Uterus (tissue), 4 donors: ENCODE measurements at places on chromosomes 2 and 18. TPM values are rescaled to one million over a fixed set of nuclear protein-coding genes. Genes with fewer than 3 reads are reported as not detected.

GRCh38 chr2:241068136-241068941, 33.7 kb downstream of the MTERF4 start:
- DNase-seq = no peak

PCARE gene
- not detected for total RNA-seq

DNA sequence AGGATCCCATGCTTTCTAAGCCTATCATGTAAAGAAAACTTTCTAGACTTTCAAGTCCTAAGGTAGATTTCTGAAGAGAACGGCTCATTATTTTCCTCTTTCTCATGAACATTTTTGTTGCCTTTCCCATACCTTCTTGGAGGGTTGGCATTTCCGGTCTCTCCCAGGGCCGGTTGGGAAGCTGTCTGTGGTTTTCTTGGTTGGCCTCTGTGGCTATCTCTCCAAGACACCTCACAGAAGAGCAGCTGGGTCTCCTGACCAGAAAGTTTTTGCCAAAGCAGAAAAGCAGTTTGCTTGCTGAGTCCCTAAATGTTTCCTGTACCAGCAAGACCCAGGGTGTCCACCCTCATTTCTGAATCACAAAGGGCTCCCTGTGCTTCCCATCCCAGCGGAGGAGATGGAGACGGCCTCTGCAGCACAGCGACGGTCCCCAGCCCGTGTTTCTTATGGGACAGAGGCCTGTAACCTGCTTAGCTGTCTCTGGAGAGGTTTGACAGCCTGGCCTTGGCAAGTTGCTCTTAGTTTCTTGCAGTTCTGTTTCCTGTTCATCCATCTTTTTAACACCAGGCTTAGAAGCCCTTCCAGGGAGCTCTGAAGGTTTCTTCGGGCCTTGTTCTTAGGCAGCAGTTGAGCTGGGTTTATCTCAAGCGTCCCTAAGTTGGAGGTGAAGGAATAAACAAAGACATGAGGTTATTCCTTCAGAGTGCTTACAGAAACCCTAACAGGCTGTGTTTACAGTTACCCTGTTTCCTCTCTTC, 39.8 kb downstream of the GREB1 start:
- no peak for DNase-seq

DNA sequence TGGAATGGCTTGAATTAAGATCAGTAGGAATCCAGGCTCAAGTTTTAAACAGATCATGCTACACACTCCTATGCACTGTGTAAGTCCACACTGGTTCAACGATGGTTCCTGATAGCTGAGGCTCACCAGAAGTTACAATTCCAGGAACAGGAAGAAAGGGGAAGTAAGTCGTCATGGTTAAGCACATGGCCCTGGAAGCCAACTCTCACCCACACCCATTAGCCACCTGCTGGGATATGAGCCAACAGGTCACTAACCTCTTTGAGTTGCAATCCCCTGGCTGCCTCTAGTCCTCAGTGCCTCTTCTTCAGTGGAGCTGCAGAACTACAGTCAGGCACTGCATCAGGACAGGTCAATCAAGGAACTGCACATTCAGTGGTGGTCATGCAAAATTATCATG, 133.5 kb downstream of the TMEM182 start:
- no peak for DNase-seq

ECEL1 gene
- 10.8 TPM for total RNA-seq

SEMA4C gene
- total RNA-seq = 51.0 TPM

ATP6V1C2 gene
- total RNA-seq = 0.61 TPM

ADAM23 gene
- total RNA-seq = 0.59 TPM

ZNG1B gene
- 20.6 TPM for total RNA-seq

OTOS gene
- total RNA-seq = not detected

CAPN14 gene
- 0.29 TPM for total RNA-seq

- DNase-seq = no peak
Observed at GRCh38 chr18:46237891-46238290, 133.7 kb downstream of the HAUS1 start.

GRCh38 chr2:147501968-147502367, 342.9 kb upstream of the ACVR2A start:
- no peak for DNase-seq

DNA sequence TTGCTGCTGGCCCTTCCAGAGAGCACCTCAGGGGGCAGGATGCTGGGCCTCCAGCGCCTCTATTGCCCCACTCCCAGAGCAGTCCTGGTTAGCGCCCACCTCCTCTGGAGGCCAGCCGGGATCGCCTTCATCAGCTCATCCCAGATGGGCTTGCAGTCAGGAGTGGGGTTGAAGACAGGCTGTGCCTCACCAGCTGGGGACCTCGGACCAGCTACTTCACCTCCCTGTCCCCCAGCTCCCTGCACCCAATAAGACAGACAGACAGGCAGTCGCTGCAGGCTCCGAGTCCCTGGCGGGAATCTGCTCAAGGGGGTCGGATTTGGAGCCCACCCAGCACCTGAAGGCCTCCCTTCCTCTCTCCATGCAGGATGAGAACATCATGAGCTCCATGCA, 18.9 kb upstream of the FAHD2A start:
- no peak for DNase-seq

DNA sequence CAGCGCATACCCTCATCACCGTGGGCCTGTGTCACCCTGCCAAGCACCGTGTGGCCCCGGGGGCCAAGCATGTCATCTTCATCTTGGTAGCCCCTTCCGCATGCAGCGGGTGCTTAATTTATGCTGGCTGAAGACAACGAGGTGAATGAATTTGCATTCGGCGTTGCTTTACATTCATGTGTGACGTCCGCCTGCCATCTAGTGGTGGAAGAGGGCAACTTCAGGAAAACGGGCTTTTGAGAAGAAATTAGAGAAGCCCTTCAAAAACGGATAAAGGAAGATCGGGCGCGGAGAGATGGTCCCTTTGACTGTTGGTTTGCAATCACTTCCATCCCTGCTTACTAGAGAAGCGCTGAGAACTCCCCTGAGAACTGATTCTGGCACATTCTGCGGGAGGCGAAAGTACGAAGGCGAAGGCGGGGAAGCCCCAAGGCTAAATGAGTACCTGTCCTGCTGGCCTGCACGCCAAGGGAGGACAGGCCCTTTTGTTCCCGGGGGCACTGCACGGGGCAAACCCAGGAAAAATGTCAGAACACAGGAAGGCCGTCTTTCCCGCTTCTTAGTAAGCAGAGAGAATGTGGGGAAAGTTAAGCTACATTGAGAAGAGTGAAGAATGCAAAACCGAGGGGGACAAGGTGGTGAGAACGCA, 145.9 kb downstream of the ZNF516 start:
- DNase-seq = peak; percentile 71

DNA sequence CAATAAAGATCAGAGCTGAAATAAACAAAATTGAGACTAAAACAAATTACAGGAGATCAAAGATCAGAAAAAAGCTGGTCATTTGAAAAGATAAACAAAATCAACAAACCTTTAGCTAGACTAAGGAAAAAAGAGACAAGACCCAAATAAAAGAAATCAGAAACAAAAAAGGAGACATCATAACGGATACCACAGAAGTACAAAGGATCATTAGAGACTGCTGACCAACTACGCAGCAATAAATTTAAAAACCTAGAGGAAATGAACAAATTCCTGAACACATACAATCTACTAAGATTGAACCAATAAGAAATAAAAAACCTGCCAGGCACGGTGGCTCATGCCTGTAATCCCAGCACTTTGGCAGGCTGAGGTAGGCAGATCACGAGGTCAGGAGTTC, 33.7 kb downstream of the USP34 start:
- no peak for DNase-seq

- no peak for DNase-seq
Observed at GRCh38 chr2:75587954-75588587, 27.3 kb upstream of the EVA1A start.

GRCh38 chr18:78006774-78007260, 757.2 kb downstream of the GALR1 start:
- no peak for DNase-seq

GRCh38 chr2:174058026-174058425, 92.9 kb upstream of the SP3 start:
- DNase-seq = no peak

DNA sequence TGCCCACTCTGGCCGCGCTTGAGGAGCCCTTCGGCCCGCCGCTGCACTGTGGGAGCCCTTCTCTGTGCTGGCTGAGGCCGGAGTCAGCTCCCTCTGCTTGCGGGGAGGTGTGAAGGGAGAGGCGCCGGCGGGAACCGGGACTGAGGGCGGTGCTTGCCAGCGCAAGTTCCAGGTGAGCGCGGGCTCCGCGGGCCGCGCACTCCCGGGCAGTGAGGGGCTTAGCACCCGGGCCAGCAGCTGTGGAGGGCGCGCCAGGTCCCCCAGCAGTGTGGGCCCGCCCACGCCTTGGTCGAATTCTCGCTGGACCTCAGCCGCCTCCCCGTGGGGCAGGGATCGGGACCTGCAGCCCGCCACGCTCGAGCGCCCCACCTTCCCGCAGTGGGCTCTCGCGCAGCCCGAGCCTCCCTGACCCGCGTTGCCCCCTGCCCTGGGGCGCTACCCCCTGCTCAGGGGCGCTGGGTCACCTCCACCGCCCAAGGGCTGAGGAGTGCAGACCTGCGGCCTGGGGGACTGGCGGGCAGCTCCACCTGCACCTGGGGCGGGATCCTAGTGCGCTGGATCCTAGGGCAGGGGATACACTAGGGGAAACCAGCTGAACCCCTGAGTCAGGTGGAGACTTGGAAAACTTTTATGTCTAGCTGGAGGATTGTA, 97.3 kb downstream of the CD8B2 start:
- no peak for DNase-seq

CFAP53 gene
- not detected for total RNA-seq

GRCh38 chr2:240556553-240557100, 1.2 kb downstream of the ANKMY1 start:
- DNase-seq = peak; percentile 17

DNA sequence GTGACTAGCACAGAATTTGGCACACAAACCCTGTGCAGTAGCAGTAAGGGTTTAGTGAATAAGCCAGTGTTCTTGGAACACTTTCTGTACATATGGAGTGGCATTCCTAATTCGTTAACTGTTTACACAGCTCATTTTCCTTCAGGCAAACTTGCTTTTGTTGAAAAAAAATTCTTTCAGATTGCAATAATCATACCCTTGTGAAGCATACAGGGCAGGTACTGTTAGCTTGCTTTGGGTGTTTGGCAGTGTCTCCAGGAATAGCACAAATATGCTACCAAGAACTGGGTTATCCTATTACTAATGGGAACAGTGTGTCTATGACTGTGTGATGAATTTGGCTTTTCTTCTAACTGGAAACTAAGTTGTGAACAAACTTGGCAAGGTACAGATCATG, 33.4 kb downstream of the UGP2 start:
- DNase-seq = no peak

DNA sequence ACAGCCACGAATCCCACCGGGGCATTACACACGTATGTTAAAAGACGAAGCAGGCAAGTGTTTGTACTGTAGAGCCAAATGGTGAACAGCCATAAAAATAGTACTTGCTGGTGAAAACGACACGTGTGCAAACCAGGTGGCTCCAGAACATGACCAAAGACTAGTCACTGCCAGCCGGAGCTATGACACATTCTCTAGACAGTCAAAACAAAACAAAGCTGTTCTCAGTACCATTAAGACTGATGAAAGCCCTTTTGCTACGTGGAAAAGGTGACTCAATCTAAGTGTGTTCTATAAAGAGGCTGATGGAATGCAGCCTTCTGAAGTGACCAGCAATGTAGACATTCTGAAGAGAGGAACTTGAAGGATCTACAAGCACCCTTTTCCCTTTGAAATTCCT, 367.7 kb upstream of the NETO1 start:
- DNase-seq = no peak

GRCh38 chr2:97935719-97936161, 60.0 kb downstream of the TMEM131 start:
- DNase-seq = no peak

TMEM18 gene
- total RNA-seq = 37.3 TPM

DNA sequence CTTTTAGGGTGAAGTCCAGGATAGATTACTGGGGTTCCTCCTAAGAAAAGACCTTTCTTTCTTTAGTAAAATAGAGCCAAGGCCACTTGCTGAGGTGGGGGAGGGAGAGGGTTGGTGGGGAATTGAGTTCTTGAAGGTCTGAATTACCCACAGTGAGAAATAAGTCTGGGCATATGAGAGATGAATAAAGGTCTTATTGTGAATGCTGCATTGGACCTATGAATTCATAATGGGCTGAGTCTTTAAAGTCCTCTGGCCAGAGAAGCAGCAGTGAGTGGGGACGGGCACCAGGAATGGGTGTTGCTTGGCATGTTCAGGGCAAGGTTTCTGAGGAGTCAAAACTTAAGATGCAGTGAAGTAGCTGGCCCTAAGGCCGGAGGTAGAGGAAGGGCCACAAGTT, 10.5 kb downstream of the MAPRE3 start:
- no peak for DNase-seq

DNA sequence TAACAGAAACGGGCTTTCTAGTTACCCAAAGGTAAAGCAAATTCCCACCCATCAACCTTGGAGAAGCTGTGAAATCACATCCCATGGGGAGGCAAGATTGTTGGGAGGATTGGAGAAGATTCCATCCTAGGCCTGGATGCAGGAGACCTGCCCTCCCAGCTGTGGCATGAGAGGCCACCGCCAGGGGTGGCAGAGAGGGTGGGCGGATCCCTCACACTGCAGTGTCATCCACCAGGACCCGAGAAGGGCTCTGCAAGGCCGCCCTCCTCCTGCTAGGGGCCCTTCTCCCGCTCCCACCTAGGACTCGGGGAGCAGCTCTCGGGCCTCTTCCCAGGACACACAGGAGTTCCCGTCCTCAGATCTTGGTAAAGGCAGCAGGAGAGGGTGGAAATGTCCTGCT, 15.5 kb upstream of the ATG16L1 start:
- no peak for DNase-seq

DNA sequence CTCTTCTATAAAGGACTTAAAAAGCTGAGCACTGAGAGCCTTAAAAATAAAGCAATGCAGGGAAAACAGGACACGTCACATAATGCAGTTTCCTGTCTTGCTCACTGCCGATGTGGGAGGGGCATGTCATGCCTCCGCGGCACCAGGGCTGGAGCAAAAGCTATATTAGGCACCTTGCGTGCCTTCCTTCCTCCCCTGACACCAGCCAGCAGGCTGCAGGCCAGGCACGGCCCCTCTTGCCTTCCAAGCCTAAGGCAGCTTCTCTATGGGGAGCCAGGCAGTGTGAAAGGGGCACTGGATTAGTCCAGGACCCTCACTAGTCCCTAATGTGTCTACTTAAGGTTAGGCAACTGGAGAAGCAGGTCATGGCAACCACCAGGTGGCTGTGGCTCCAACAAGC, 26.3 kb downstream of the MRPL35 start:
- peak; percentile 71 for DNase-seq

ZBTB7C gene
- 5.6 TPM for total RNA-seq

IHH gene
- total RNA-seq = not detected

GRCh38 chr18:8571399-8571798, 37.8 kb upstream of the RAB12 start:
- DNase-seq = no peak
